ENCODE measurements at places on chromosomes 5 and 9. TPM values are rescaled to one million over a fixed set of nuclear protein-coding genes. Genes with fewer than 3 reads are reported as not detected.

Gene PCDHA13
- 1.5 TPM for total RNA-seq

DNA sequence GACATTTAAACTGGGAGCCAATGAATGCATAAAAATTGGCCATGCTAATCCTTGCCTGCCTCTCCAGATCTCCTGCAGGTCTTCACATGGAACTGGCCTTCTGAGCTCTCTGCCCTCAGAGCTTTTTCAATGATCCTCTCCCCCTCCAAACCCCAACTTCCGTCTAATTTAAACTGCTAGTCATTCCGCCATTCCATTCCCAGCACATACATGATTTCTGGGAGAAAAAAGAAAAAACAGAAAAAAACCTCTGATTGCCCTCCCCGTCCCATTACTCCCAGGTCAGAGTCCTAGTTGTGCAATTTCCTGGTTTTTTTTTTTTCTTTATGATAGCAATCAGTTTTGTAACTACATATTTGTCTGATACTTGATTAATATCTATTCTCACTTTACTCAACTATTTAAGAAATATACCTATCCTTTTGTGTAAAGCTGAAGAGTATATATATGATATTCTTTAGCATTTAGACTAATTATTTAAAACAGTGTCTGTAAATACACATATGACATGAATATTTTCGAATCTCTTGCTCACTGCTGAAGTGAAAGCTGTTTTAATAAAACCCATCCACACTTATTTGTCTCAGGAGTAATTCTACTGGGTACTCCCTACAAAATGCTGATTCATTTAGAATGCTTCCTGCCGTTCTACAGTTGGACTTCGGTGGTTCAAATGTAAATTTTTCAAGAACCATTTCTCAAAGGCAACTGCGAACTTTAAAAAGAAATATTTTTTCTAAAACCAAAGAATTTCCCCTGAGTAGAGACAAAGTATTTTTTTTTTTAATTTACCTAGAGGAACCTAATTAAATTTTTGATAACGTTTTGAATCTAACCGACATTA, 1.6 kb downstream of the HINT1 start:
- no peak for DNase-seq

GRCh38 chr5:157607371-157608161, 32.0 kb upstream of the ADAM19 start:
- no peak for DNase-seq

Gene LCN10
- total RNA-seq = not detected

DNA sequence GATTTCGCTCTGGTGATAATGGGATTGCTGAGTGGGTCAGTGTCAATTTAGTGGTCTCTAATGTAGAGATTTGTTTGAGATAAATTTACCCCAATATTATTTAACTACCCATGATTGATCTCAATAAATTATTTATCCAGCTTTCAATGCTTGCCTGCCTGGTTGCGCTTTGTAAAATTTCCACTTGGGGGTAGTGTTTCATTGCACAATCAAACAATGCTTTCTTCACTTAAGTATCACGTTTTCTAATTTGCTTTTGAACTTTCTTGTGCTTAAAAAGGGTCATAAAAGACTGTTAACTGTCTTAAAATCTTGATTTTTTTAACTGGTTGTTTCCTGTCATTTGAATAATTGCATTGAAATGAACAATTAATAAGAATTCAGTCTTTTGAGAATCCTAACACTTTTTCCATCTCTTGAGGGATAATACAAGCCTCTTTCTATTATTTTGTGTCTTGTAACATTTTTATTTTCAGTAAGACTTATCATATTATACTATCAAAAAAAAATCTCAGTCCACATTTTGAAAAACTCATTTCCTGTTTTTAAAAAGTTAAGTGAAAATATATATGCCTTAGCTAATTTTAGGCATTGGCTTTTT, 18.7 kb downstream of the HSD17B4 start:
- no peak for DNase-seq

Gene TIFAB
- total RNA-seq = not detected

GRCh38 chr9:274406-274805, 59.7 kb downstream of the DOCK8 start:
- no peak for DNase-seq

Data from osteocyte (in vitro differentiated cells).